ENCODE measurements at places on chromosomes 11 and 22.
A peak's percentile ranks its signal among the peaks of the same experiment; 100 is the strongest.

DNA sequence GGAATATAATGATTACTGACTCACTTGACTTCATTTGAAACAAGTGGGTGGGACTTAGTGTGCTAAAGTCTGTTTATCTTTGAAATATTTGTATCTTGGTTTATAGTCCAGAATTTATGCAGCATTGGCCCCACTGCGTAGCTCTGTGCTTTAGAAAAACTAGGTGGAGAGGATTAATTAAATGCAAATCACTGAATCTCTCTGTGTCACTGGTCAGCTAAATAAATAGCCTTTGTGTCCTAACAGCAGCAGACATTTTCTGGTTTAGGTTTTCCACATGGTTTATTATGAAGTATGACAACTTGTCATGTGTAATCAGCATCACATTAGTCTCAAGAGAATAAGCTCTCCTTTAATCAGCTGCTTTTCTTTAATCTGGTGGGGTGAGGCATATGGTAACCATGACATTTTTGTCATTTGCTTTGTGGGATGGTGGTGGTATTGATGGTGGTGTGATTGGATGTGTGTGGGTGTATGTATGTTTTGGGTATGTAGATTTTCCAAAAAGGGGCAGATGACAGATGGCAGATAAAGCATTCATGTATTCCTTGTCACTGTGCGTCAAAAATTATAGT lies 33.9 kb downstream of the BCL2L13 start:
- DNase-seq = no peak

DNA sequence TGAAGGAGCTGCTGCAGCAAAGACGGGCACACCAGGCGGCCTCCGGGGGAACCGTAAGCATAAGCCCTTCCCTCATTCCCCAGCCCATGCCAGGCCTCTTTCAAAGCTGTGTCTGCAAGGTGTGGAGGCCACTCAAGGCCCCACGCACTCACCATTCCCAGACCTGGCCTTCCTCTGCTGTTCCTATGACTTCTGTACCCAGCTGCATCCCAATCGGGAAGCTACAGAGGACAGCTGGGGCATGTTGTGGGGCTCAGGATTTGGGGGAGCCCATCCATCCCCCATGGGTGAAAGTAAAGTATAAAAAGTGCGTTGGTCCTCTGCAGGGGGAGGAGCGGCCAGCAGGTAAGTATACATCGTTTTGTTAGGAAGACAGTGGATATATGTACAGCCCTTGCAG lies 2.2 kb downstream of the POU2AF3 start:
- no peak for DNase-seq

- DNase-seq = peak; percentile 53
These were observed 5.4 kb upstream of the APOL2 start for GRCh38 chr22:36244522-36245391.

DNA sequence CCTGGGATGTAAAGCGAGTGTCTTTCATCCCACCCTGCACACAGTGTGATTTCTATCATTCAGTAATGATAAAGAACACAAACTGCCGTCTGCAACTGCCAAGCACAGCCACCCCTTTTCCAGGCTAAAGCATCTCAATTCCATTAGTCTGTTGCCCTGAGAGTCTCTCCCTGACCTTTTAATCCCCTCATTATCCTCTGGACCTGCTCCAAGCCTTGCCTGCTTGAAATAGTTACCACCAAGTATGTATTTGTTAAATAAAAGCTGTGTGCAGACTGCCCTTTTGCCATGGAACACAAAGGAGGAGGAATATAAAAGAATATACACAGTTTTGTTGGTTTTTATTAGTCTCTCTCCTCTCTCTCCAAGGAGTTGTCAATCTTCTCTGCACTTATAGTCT lies 13.0 kb downstream of the GRAP2 start:
- DNase-seq = no peak

DNA sequence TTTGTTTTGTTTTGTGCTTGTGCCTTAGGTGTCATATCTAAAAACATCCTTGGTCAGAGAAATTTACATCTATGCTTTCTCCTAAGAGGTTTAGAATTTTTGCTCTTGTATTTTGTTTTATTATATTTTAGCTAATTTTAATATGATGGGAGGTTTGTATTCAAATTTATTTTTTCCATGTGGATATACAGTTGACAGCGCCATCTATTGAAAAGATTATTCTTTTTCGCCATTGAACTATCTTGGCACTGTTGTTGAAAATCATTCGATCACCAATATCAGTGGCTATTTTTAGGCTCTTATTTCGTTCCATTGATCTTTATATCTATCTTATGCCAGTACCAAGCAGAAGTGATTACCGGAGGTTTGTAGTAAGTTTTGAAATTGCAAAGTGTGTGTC lies 510.3 kb downstream of the BRD1 start:
- DNase-seq = no peak

GRCh38 chr11:48006301-48006992 lies 26.1 kb downstream of the PTPRJ start:
- no peak for DNase-seq

DNA sequence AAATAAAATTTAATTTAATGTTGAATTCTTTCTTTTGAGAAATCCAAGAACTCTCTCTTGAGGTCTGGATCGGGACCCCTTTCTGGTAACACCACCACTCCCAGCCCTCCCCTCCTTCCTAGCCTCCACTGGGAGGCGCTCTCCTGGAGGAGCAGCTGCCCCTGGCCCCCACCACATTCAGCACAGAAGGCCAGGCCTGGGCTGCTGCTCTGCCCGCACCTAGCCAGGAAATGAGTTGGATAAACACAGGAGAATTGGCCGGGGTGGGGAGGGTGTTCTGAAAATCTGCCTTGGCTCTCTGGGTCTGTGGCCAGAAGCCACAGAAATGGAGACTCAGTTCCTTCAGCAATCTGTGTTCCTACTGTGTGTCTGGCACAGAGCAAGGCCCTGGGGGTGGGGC lies 31.2 kb downstream of the C22orf42 start:
- no peak for DNase-seq

DNA sequence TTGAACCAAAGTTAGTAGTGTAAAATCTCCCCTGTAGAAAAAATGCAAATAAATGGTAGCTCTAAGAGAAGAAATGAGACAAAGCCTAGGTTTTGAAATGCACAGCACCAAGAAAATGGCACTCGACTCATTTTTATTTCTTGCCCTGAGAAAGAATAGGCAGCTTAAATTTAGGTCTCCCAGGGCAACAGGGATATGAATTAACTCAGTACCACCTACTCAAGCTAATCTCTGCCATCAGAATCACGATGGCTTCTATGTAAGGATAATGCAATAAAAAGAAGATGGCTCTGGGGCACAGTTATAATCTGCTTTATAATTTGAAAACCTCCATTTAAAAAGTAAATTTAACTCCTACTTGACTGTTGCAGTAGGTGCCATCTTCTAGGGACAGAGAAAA lies 1784.3 kb downstream of the LRRC4C start:
- DNase-seq = no peak

DNA sequence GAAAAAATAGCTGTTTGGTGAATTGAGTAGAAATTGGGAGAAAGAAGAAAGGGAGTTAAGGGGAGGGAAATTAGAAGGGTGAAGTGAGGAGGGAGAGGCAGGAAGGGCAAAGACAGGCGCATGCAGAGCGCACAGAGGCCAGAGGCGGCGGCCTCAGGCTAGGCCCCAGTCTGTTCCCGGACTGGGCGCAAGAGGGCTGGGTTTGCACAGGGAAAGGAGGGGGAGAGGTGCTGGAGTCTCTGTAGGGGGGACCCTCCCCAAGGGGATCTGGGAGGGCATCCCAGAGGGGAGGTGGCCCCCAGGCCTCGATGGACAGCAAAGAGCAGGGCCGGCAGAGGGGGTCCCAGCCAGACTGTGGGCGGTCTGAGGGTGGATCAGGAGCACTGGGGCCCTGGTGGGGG lies 1.3 kb upstream of the FLRT1 start:
- no peak for DNase-seq

DNA sequence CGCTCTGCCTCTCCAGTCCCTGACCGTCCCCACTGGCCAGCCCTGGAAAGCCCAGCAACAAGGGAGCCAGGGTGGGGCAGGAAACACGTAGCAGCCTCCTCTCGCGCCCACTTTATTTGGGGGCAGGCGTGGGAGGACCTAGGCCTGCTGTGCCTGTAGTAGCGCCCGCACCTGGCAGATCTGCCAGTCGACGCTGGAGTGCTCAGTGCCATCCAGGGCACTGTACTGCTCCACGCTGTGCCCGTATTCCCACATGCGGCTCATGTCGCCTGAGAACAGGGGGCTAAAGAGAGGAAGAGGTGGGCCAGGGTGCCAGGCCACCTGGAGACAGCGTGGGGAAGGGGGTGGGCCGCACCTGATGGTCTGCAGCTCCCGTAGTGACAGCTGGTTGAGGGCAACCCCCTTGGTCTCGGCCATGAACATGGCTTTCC lies 17.0 kb upstream of the DRICH1 start:
- no peak for DNase-seq

GRCh38 chr11:57288771-57289579 lies 35.8 kb downstream of the TNKS1BP1 start:
- DNase-seq = no peak

DNA sequence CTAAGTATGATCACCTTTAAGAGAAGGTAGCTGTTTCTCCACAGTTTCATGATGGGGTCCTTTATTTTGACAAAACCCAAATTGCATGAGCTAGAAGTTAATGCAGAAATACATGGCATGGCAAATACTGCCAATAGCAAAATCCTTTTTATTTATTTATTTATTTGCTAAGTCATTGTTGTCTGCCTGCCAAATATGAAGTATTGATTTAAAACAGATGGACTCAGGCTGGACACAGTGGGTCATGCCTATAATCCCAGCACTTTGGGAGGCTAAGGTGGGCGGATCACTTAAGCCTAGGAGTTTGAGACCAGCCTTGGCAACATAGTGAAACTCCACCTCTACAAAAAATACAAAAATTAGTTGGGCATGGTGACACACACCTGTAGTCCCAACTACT lies 52.4 kb downstream of the LARGE2 start:
- no peak for DNase-seq

GRCh38 chr11:19595499-19595839 lies 117.2 kb upstream of the NAV2 start:
- no peak for DNase-seq

DNA sequence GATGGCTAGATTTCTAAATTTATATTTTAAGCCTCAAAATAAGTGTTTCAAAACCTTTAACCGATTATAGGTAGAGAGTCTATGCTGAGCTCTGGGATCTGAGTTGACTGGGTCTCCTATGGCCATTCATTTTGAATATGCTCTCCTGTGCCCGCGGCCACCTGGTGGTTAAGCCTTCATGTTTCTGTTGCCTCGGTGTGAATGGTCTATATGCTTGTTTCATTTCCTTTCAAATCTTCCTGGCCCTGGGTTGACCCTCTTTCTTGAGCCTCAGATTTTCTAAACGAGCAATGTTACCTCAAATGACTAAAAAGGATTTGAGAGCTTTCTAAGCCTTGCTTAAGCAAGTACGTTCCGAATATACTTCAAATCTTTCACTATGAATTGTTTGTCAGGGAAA lies 789.4 kb upstream of the KIRREL3 start:
- DNase-seq = no peak

DNA sequence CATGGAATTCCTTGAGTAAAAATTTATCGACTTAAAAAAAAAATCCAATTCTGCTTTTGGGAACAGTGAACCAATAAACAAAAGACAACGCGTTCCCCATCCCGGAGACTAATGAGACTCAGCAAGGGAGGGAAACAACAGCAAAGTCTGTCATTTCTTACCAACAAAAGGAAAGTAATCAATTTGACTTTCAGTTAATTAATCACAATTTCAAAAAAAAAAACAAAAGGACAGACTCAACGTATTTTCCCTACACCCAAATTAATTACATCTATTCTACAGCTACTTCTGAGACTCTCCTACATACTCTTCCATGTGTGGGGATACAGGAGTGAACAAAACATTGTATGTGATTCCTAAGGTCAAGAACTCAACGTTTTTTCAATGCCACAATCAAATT lies 1.9 kb downstream of the RDX start:
- no peak for DNase-seq

DNA sequence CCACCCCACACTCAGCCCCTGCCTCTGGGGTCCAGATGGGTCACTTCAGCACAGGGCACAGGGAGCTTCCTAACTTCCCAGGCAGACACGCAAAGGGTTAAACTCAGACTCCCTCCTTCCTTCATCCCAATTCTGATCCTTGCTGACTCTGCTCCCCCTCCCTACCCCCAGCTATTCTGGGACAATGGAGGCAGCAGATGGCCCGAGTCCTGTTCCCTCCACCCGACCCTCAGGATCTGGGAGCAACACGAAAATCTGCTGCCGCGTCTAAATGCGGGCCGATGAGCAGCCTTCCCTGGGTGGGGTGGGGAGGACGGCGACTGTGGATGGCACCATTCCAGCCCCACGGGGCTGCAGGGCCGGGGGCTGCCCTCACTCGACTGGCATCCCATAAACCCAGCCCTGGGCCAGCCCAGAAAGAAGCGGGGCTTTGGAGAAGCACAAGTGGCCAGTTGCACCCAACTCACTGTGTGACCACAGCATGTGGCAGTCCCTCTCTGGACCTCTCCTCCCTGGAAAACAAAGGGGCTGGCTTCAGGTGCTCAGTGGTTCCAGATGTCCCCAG lies 18.7 kb downstream of the MFNG start:
- no peak for DNase-seq

- peak; percentile 37 for DNase-seq
These were observed 120.4 kb upstream of the TTC12 start for GRCh38 chr11:113193946-113194345.

- no peak for DNase-seq
These were observed 22.9 kb downstream of the GNAZ start for GRCh38 chr22:23093051-23093788.

- DNase-seq = no peak
These were observed 49.4 kb downstream of the BID start for GRCh38 chr22:17724678-17725499.

DNA sequence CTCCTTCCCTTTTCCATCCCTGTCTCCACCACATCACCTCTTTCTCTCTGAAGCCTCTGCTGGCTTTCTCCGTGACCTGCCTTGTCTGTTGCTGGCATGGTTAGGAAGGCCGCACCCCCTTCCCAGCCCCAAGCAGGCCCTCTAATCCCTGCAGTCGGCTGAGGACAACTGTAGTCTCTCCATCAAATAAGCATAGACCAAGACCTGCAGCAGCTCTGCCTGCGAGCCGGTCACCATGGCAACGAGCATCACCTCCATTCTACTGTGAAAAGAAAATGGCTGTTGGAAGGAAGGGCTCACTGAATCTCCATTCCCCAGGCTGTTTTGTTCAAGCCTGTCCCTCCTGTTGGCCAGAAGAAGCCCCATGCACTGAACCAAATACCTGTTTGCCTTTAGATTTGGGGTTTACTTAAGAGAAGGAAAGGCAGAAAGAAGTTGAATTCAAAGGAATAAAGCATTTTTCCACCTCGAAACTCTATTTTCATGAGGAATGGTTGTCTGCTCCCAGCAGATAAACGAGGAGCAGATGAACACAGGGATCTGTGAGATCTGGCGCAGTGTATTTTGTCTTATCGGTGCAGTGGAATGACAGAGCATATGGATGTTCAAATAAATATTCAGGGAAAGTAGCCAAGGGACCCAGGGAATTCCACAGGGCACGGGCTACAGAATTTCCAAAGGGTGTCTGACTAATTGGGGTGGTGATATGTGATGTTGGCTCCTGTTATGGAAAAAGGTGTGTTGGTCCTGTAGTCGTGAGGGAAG lies 113.1 kb upstream of the TTC12 start:
- no peak for DNase-seq

Measured in left cardiac atrium (tissue), 4 donors.